Right forelimb (tissue), 1 donor: ENCODE measurements at places on chromosomes 11 and 22.
A peak's percentile ranks its signal among the peaks of the same experiment; 100 is the strongest.

- no peak for DNase-seq
Measured at GRCh38 chr22:46657996-46658947, 38.1 kb downstream of the GRAMD4 start.

DNA sequence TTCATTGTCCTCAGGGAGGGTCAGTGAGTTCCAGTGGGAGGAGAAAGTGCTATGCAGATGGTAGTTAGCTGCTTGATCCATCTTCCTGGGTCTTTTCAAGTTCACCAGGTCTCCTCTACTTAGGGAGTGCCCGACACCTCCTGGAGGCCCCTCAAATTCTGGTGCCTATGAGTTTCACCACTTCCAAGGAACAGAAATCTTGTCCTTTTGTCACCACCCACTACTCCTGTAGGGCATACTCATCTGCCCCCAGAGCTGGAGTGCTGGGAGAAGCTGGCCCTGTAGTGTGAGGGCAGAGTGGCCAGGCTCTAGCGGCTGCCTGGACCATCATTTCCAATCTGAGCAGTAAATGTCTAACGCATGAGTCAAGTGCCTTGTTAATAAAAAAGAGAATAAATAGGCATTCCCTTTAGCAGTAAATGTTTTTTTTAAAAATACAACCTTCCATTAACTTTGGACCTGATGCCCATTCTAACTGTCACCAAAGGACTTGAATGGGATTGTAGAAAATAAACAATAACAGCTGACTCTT lies 12.5 kb downstream of the IRAG1 start:
- no peak for DNase-seq

DNA sequence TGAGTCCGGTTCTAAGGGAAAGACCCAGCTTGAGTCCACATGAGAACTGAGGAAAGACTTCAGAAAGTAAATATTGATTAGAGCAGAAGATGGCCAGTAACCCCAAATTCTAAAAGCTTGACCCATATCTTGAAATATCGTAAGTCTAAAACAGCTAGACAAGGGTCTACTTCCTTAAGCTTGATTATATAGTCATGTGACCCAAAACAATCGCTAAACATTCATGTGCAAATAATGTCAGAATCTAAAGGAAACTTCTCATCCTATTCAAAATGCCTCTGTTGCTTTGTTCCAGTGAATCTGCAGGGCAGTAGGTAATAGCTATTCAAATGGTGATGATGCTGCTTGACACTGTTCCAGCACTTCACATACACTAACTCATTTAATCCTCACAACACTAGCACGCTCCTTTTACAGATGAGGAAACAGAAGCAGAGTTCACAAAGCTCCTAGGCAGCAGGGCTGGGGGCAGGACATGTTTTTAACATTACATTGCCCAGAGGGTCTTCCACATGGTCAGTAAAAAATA lies 52.6 kb downstream of the TCF20 start:
- DNase-seq: no peak

- peak; percentile 61 for DNase-seq
Measured at GRCh38 chr11:67504005-67504949, 886 bp downstream of the PITPNM1 start.

GRCh38 chr22:40525250-40525884 lies 111.2 kb downstream of the MRTFA start:
- DNase-seq: peak; percentile 70

GRCh38 chr11:119752946-119753345 lies 23.9 kb upstream of the NECTIN1 start:
- peak; percentile 65 for DNase-seq

DNA sequence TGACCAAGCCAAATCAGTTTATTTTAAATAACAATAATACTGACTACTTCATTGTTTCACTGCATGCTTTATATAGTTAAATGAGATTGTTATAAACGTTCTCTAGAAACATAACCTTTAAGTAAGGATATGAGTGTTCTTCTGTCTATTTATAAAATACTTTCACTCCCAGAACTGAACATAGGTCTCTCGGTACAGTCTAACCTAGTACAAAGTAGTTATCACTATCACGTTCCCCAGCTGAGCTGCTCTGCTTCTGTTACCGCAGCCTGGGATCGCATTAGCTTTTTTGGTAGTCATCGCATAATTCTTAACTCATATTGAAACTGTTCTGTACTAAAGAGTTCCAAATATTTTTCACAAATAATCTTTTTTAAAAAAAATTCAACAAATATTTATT lies 143.6 kb downstream of the WNT11 start:
- no peak for DNase-seq

DNA sequence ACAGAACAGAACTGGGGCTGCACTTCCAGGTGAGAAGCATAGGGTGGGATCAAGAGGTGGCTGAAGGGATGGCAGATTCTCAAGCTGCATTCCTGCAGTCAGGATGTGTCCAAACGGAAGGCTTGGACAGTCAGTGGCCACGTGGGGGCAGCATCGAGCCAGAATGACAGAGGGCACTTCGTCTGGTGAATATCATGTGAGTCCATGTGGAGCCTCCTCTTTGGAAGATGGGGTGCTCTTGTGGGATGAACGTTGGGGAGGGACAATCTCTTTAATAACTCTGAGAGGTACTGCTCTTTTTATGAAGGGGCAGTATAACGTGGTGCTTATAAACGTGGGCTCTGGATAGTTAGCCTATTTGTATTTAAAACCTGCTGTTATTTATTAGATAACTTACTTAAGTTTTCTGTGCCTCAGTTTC lies 154.9 kb upstream of the NAV2 start:
- DNase-seq: peak; percentile 83

GRCh38 chr22:49505337-49506009 lies 322.2 kb downstream of the BRD1 start:
- DNase-seq: no peak

DNA sequence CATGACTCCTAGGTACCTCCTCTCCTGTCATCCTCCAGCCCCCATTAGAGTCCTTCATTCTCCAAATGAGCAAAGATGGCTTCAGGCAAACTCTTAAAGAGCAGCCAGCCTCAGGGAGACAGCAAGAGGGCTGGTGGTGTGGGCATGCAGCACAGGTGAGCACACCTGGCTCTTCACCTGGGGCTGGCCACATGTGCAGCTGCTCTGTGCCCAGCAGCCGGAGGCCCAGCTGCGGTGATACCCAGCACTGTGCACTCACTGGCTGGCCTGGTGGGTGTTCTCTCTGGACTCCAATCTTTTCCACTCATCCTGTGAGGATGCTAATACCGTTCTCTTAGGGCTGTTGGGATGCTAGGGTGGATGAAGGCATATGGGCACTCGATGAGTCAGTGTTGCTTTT lies 106.1 kb upstream of the PARVA start:
- no peak for DNase-seq

DNA sequence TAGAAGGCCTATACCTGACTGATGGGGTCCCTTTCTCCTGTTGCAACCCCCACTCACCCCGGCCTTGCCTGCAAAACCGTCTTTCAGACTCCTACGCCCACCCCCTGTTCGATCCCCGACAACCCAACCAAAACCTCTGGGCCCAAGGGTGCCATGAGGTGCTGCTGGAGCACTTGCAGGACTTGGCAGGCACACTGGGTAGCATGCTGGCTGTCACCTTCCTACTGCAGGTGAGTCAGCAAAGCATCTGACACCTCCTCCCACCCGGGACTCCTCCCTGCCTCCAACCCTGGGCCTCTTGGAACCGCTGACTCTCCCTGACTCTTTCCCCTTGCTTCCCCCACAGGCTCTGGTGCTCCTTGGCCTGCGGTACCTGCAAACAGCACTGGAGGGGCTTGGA lies 1.2 kb downstream of the ROM1 start:
- no peak for DNase-seq

GRCh38 chr11:95187723-95188122 lies 43.3 kb downstream of the SESN3 start:
- DNase-seq: no peak

DNA sequence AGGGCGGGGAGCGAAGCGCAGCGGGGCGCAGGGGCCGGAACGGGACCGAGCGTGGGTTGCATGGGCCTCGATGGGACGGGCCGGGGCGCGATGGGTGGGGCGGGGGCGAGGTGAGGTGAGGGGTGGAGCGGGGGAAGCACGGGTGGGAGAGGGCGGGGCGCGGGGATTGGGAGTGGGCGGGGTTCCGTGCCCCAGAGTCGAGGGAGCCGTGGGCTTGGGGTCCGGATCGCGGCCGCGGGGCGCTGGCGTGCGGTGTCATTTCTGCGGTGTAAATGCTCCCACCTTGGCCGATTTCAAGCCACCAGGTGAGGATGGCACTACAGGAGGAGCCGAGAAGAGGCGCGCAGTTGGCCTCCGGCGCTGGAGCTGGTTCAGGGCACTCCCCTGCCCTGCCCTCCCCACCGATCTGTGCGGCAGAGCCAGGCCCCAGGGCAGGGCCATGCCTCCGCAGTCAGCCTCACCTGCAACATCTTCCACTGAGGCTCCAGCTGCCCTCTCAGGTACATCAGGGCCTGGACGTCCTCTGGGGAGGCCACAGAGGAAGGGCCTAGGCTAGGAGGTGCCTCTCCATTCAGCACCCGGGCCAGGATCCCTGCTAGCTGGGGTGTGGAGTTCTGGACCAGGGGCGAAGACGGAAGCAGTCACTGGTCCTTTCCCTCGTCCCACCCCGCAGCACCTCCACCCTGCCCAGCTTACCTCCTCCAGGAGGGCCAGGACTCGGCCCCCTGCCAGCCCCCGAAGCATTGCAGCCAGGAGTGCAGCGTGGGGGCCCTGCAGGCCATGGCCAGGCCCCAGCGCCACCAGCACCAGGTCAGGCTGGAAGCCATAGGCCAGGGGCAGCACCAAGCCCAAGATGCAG lies 620 bp upstream of the TUBGCP6 start:
- DNase-seq: no peak

- DNase-seq: no peak
Measured at GRCh38 chr11:33891714-33892327, at the start of gene LMO2. LMO2 (minus strand) TSS chr11:33892076; CDS start chr11:33869716, 22,360 bp downstream.

- no peak for DNase-seq
Measured at GRCh38 chr11:70243912-70244652, 26.4 kb upstream of the PPFIA1 start.

- DNase-seq: no peak
Measured at GRCh38 chr11:61417670-61418069, 12.1 kb downstream of the CPSF7 start.

- DNase-seq: no peak
Measured at GRCh38 chr11:131392528-131393255, 22.3 kb downstream of the NTM start.

DNA sequence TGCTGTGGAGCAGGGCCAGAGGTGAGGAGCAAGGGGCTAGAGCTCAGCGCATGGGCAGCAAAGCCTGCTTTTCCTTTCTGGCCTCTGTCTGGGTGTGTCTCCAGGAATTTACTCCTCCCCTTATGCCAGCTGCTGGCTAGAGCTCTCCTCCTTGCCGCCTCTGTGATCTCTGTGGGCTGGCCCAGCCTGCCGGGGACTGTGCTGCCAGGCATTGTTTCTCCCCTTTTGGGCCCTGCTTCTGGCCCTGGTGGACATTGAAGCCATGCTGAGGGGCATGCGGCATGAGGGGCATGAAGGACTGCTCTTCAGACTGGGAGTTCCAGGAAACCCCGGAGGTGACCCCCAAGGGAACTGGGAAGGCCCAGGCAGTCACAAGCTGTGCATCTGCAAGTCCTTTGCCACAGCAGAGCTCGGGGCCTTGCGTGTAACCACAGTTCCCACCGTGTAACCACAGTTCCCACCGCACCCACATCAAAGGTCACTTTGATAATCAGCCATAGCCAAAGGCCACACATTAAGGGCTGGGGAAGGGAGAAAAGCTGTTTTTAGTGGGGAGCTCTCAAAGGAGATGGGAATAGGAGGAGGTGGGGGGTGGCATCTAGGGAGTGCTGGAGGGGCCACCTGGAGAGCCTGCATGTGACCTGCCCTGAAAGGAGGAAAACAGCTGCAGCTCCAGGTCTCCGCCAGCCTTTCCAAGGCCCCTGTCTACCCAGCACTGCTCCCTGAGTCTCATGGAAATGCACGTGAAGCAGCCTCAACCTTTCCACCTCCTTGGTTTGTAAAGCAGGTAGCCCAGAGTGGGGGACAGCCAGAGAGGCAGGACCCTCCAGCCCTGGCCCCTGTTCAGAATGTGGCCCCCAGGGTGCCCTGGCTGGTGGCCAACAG lies 62.3 kb downstream of the PPFIBP2 start:
- DNase-seq: peak; percentile 69

DNA sequence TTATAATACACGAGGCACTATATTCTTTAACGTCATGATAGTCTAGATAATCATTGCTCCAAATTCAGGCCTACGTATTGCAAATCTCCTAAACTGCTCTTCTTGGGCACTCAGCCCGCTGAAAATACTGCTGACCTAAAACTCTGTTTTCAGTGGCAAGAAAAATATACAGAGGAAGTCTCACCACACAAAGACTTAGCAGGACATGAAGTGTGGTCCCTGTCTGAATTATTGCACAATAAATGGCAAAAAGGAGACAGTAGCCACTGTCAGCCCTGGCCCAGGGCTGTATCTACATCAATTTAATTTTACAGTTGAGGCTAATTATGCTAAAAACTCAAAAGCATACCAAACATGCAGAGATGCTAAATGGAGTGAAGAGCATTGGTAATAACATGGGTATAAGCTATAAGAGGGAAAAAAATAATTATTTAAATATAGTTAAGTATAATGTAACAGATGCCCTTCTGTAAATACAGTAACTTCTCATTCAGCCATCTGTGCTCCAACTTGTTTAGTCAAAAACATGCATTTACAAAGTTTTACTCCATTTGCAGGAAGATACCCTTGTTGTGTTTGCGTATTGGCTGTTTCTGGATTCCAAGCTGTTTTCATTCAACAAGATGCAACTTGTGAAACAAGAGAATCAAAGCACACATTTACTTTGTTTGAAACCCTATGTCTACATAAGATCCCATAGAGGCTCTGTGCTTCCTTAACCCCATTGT lies 800.0 kb upstream of the LUZP2 start:
- no peak for DNase-seq

DNA sequence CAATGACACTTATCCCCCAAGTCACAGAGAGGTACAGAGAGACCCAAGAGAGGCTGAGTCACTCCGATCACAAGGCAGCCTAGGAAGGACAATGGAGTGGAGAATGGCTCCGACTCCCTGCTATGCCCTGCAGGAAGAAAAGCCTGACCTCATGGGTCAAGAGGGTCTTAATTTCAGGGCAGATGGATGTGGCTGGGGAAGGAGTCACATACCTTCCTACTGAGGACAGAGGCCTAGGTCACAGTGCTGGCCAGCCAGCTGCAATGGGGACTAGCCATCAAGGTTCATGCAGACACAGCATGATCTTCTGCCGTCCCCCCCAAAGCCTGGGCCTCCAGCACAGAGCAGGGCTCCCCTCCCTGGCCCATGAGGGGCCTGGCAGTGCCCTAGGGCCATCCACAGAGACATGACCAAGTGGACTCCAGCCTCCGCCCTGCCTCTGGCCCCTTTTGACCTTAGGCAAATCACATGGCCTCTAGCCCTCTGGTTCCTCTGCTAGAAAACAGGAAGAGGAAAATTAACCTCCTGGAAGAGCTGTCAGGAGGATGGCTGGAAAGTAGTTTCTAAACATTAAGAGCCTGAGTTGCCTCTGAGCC lies 1.8 kb downstream of the ARRB1 start:
- DNase-seq: no peak
